ENCODE measurements at places on chromosomes 4 and X.
A peak's percentile ranks its signal among the peaks of the same experiment; 100 is the strongest.

- peak; percentile 28 for DNase-seq
Measured at GRCh38 chr4:173934201-173934600, 349.3 kb downstream of the FBXO8 start.

DNA sequence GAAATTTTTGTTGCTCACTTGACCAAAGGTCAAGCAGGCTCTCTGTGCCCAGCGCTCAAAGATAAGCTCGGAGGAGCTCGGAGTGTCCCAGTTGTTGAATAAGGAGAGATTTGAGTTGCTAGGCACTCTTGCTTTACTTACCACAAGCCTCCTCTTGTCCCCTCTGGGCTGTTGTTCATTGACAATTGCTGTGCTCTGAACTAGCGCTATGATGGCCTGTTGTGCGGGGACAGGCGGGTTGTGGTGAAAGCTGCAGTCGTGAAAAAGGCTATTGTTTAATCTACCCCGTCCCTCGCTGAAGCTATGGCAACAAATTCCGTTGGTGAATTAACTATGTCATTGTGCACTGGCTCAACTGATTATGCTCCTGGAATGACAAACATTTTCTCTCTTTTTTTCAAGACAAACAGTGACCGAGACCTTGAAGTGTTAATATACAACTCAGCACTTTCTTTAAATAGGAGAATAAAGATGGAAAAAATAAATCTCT is 21.0 kb upstream of the POLA1 start:
- DNase-seq = no peak

DNA sequence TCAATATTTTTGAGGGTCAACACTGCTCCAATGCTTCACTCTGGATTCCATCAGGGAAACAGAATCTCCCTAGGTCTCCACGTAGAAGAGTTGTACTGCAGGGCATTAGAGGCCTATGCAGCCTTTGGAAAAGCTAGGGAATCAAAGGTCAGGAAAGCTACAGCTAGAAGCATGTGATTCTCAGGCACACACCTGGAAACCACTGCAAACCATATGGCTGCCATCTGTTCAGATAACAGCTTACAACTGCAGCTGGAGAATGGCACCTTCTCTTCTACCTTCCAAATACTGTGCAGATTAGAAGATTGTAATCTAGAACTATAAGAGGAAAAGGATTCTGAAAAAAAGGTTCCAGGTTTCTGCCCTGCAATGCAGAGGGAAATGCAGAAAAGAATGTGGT is 60.6 kb downstream of the BTC start:
- no peak for DNase-seq

GRCh38 chrX:106481341-106481740 is 130.4 kb upstream of the RADX start:
- DNase-seq = peak; percentile 50

DNA sequence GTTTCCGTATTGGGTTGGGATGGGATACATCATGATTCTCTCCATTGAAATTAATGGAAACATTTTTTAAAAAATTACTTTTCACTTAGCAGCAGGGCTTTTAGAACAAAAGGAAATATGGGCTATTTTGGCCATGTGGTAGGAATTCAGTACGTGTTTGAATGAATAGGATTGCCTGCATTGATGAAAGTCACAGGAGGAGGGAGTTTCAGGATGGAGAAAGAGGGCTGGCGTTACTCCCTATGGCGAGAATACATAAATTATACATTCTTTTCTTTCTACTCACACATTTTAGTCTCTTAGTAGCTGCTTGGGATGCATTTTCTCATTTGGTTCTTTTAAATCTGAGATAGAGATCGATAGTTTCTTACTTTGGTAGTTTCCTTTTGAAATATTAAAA is 100.3 kb upstream of the PDHA1 start:
- no peak for DNase-seq

- no peak for DNase-seq
Measured at GRCh38 chrX:11375614-11376119, 82.5 kb downstream of the AMELX start.

- DNase-seq = no peak
Measured at GRCh38 chr4:58163156-58163555, 1053.0 kb upstream of the IGFBP7 start.

DNA sequence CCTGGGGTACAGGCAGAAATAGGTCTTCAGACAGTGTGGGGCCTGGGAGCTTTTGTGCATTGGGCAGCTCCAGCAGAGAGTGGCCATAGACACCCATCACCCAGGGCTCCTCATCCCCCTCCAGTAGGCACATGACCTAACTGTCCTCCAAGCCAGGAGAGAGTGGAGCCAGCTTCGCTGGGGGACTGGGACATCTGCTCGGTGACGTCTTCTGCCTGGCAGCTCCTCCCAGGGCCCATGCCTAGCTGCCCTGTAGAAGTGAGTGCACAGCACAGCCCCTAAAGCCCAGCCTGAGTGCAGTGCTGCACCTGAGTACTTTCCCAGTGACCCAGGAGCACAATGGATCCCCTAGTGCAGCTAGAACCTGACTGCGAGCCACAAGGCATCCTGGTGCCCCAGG is 279.7 kb upstream of the SLC7A11 start:
- DNase-seq = no peak

DNA sequence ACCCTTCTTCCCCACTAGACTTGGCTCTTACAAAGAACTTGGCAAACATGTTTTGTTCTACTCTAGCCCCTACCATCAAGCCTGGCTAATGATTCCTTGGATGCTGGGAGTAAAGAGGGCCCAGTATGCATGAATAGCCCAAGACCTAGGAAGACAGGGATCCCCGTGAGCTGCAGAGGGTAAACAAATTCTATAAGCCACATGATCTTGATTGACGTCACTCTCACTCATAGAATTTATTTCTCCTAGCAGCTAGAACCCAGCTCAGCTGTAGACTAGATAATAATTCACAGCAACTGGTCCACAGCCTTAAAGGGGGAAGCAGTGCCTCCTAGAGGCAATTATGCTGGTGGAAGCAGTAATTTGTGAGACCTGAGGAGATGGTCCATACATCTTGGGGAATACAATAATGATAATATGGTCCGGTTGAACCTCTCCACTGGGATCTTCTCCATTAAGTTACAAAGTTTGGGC is 16.1 kb upstream of the USO1 start:
- no peak for DNase-seq

DNA sequence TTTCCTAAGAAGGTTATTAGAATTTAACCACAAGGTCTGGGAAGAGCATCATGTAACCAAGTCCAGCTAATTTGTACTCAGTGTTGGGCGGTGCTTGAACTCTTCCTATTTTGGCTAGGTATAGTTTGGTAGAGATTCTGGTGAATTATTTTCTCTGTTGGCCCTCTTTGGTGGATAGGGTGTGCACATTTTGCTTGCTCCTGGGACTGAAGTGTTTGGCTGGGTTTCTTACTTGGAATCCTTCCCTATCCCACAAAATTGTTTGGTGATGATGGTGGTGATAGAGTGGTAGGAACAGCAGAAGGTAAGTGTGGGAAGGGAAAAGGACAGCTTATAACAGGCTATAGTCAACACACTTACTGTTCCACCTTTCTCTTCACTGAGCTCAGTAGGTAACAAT is 194.8 kb upstream of the GPC4 start:
- no peak for DNase-seq

DNA sequence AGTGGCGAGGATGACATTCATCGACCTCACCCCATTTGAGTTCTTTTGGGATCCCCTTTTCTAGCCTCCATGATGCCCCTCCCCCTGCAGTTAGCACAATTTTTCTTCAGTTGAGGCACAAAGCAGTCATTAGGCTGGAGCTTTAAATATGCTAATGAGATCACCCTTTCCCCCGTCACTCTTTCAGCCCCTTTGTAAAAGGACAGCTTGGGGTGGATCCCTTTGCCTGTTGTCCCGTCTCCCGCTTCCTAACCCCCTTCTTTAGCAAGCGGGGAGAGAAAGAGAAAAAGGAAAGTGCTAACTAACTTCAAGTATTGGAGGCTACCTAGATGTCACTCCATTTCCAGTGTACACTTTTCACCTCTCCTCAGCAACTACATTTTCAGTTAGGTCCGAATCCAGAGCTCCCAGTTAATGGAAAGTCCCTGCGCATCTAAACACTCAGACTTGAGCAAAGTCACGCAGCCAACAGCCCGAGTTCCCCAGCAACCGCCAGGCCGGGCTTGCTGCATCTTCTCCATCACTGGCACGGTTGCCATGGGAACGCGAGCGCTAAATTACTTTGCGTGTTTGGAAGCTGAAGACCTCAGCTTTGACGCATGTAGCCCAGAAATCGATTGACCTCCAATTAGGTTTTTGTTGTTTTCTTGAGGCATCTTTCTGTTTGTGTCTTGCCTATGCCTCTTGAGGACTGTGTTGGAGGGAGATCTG is 76.8 kb downstream of the RTL5 start:
- DNase-seq = no peak

DNA sequence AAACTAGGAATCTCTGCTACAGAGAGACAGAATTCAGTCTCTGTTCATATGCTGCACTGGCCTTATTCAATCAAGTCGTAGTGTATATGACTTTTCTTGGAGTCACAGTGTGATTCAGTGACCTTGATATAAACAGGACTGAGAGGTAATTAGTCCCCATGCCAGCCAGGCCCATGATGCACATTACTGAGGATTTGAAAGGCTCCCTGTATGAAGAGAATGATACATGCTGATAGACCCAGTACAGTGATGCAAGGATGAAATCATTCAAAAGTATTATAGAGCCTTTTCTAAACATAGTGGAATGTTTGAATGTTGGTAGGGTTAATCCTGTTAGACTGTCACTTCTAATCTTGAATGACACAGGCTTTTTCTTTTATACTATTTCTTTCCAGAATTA is 34.1 kb downstream of the ANXA3 start:
- DNase-seq = no peak

DNA sequence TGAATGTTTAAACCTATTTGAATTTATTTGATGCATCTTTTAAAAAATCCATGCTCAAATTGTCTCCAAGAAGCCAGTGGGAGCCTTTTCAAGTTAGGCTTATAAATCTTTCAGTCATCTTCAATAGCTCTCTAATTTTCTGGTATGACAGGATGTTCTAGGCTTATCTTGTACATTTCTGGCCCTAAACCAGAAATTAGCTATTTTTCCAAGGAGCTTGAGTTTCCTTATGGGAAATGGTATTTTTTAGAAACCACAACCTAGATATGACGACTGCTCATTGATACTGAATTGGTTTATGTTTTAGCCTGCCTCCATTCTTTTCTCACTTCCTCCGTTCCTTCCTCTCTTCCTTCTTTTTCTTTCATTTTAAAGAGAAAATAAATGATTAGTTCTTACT is 172.3 kb downstream of the SPRY1 start:
- DNase-seq = no peak

Data from LHCN-M2 (cell line).